CD4-positive, alpha-beta T cell treated with Interleukin-21 for 1 hour (primary cell): ENCODE measurements at places on chromosomes 7 and 10.

DNA sequence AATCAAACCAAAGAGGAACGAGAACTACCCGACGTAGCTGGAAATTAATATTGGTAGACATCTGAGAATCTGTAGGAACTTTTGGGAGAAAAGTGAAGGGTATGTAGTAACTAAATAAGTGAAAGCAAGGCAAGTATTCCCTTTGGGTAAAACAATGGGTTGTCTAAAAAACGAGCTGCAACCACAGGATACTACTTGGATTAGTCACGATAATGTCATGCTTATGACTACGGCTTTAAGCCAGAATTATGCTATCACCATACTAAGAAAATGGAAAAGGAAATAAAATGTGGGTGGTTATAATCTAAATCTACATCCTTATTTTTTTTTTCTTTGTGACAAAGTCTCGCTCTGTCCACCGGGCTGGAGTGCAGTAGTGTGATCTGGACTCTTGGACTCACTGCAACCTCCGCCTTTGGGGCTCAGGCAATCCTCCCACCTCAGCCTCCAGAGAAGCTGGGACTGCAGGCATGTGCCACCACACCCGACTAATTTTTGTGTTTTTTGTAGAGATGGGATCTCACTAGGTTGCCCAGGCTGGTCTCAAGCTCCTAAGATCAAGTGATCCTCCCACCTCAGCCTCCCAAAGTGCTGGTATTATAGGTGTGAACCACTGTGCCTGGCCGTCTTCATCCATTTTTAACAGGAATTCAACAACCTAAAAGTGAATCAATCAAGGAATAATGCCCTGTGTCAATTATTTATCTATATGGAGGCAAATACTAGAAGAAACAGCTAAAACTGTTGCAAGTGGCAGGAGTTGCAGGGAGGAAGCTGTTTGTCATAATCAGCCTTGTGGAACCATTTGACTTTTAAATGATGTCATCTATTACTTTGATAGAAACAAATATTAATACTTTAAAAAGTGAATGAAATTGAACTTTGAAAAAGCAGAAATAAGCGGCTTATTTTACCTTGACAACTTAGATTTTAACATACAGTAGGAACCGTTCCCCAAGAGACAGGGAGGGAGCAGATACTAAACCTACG is 189.3 kb downstream of the PRPF18 start:
- no peak for DNase-seq

- DNase-seq, result no peak
Measured at GRCh38 chr7:81768951-81769778, 682 bp downstream of the HGF start.

DNA sequence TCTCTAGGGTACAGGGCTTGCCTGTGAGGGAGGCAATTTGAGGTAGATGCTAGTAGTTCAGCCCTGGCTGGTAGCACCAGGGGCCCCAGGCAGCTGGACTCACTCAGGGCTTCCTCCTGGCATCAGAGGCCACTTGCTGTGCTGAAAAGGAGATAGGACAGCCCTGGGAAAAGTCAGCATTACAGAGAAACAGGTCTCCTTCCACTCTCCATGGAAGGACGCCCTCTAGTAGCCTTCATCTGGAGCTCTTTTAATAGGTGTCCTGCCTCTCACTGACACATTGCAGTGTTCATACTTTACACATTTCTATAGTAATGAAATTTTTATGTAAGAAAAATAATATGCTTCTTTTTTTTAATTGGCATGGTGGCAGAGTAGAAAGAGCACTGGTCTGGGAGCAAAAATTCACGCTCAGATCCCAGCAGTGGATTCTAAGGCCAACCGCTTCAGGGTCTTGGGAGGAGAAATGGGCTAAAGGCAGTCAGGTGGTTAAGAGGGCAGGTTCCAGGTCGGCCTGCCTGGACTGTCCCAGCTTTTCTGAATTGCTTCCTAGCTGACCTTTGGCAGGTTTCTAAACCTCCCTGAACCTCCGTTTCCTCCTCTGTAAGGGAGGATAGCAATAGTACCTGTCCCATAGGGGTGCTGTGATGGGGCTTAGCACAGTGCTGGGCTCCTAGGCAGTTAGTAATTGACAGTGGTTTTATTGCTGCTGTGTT is 35.8 kb downstream of the AIFM2 start:
- DNase-seq, result no peak

DNA sequence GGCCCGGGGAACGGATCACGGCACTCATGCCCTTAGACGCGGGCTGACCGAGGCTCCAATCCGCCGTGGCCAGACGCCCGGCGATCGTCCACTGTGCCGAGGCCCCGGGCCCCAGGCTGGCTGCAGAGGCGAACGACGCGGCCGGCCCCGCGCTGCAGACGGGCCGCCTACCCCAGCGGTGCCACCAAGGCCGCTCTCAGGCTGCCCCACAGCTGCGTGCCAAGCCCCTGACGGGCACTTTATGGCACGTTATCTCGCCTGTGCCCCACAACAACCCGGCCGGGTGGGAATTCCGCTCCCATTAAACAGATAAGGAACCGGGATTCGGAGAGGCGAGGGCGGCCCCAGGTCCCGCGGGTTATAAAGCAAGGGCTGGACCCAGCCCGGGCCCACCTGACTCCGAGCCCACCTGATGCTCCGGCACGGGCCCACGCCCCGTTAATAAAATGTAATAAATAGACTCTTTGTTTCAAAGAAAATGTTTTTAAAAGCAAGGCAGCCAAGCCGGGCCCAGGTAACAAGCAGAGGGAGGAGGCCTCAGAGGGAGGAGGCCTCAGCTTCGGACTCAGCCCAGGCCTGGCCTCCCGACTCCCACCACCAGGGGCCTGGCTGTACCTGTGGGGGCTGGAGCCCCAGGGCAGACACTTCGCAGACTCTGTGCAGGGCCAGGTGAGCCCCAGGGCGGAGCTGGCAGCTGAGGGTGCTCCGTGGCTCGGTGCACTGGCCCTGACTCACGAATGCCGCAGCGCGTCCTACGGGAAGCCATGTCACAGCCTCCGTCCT is 79.7 kb downstream of the FOXL3 start:
- no peak for DNase-seq

- DNase-seq, result no peak
Measured at GRCh38 chr10:132173185-132173584, 13.6 kb upstream of the DPYSL4 start.

- DNase-seq, result no peak
Measured at GRCh38 chr10:120711860-120712259, 139.3 kb upstream of the WDR11 start.

DNA sequence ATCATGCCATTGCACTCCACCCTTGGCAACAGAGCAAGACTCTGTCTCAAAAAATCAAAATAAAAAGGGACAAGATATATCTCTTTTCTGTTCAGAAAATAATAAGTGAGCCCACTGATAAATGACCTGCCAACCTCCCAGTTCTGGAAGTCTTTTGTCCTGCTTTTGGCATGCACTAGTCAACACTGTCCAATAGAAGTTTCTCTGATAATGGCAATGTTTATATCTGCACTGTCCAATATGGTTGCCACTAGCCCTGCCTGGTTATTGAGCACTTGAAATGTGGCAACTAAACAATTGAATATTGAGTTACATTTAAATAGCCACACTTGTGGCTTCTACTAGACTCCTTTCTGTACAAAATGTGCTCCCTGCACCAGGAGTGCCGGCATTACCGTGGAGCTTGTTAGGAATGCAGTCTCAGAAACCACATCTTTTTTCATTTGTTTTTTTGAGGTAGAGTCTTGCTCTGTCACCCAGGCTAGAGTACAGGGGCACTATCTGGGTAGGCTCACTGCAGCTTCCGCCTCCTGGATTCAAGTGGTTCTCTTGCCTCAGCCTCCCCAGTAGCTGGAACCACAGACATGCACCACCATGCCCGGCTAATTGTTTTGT is 229.7 kb downstream of the CACNB2 start:
- no peak for DNase-seq

DNA sequence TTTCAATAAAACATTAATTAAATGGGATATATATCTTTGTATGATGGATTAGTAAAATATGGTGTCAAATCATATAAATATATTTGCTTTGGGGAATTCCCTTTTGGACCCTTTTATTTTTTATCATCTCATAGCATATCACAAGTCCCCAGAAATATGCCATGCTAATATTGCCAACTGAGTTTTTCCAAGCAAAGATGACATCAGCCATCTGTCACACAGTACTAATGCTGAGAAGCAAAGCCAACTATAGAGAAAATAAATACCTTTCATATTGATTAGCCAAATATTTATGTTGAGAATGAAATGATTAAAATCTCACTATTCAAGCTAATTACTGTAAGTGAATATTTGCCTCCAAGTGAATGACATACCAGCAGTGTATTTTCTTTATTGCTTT is 575.3 kb downstream of the ETV1 start:
- DNase-seq, result no peak

DNA sequence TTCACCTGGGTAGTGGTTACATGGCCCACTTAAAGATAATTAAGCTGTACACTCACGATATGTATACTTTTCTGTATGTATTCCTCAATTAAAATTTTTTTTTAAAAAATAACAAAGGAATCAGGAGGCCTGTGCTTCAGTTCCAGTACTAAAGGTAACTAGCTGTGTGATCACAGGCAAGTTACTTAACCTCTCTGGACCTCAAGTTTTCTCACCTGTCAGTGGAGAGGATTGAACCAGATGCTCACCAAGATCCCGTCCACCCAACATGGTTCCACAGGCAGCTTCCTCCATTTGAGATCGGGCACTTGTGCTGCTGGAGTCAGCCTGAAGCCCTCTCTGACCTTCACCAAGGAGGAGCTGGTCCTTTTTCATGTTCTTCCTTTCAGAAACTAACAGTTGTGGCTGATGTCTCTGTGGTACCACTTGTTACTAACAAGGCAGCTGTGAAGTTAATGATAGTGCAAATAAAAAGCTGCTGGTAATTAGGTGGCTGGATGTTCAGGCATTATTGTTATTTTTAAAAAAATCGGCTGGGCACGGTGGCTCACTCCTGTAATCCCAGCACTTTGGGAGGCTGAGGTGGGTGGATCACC is 29.4 kb upstream of the SMNDC1 start:
- no peak for DNase-seq

GRCh38 chr7:44077061-44077460 is 5.3 kb downstream of the POLM start:
- no peak for DNase-seq

- DNase-seq, result no peak
Measured at GRCh38 chr7:108234281-108234680, 104.1 kb upstream of the LAMB4 start.

DNA sequence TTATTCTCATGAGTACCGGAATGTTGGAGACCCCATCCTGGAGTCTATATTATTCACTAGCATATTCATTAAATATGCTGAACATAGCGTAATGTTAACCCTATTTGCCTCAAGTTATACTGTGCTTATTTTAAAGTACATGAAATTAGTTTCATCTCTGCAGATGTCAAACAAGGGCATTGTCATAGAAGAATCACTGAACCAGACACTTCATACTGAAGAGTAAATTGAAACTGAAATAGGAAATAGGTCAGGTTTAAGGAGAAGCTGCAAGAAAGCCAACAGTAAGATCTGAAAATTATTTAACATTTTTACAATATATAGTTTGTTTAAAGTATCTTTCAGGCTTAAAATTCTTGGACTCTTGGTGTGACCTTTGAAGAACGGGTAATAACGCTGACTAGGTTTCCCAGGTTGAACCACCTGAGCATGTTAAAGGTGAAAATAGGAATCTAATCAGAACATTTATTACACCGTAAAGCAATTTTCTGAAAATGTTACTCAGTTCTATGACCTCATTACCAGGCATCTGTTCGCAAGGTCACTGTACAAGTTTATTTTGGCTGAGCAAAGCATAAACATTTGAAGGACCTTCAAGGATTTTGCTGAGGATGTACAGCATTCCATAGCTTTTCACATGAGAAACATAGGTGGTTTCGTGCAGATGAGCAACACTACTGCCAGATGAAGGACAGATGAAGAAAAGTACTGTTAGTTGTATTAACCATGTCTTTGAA is 82.7 kb downstream of the REEP3 start:
- no peak for DNase-seq

- DNase-seq, result no peak
Measured at GRCh38 chr7:42152329-42153205, 84.4 kb downstream of the GLI3 start.

GRCh38 chr7:43408981-43409380 is 173.9 kb upstream of the STK17A start:
- no peak for DNase-seq

- DNase-seq, result peak; percentile 73
Measured at GRCh38 chr10:22606164-22606614, 108.2 kb downstream of the PIP4K2A start.

GRCh38 chr7:1254281-1255079 is 21.8 kb downstream of the UNCX start:
- no peak for DNase-seq

GRCh38 chr10:71333129-71333887 is 14.2 kb downstream of the SLC29A3 start:
- DNase-seq, result no peak

DNA sequence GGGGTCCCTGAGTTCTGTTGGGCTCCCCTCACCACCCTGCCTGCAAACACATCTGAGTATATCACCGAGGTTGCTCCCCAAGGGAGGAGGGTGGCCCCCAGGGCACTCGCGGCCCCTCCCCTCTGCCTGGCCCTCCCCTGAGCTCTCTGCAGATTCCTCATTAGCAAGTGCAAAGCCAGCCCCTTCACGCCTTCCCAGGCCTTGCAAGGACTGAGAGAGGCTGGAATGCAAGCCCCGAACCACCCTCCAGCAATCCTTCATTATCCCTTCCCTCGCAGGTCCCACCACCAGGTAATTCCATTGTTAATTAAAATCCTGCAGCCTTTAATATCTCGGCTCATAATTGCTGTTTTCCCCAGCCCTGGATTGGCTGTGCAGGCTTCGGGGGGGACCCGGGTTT is 35.3 kb upstream of the MYL10 start:
- no peak for DNase-seq

GRCh38 chr7:7897509-7897908 is 71.1 kb upstream of the GLCCI1 start:
- DNase-seq, result no peak

DNA sequence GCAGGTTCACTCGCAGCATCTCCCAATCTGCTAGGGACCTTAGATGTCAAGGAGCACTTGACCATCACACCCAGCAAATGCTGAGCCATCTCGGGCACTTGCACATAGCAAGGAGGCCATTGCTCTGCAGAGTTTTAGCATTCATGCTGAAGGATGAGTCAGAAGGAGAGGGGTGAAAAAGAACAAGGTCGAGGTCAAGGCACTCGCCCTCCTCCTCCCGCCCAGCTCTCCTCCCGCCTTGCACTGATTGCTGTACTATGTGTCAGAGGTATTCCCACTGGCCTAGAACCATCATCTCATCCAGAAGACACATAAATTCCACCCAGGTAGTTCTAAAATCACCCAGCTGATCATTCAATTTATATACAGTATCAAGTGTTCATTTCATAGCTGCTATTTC is 255.1 kb upstream of the SP4 start:
- DNase-seq, result no peak

DNA sequence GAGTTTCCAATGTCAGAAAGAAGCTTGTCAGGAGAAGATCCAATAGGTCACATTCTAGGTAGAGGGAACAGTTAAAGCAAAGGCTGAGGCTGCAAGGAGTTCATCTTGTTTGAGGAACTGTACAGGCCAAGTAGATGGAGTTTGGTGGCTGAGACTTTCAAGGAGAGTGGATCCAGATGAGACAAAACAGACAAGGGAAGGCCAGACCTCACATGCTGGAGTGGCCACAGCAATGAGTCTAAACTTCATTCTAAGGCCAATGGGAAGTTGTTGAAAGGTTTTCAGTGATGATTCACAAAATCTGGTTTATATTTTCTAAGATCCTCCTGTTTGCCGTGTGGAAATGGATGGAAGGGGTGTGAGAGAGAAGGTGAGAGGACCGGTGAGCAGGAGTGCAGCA is 40.0 kb downstream of the EPDR1 start:
- DNase-seq, result no peak
